ENCODE measurements at places on chromosomes 1 and 21. TPM values are rescaled to one million over a fixed set of nuclear protein-coding genes. Genes with fewer than 3 reads are reported as not detected.
A peak's percentile ranks its signal among the peaks of the same experiment; 100 is the strongest.

Gene CD1E
- total RNA-seq, result 0.50 TPM

Gene OPN3
- 4.3 TPM for total RNA-seq

GRCh38 chr1:204128964-204129896 is 22.6 kb downstream of the ETNK2 start:
- peak; percentile 81 for DNase-seq

Gene SEC22B
- total RNA-seq, result 14.0 TPM

Gene PRCC
- total RNA-seq, result 41.3 TPM
